ENCODE measurements at places on chromosomes 11 and 22.

GRCh38 chr11:90438069-90438468 lies 215.2 kb upstream of the CHORDC1 start:
- DNase-seq: no peak

- no peak for DNase-seq
Measured at GRCh38 chr11:95262994-95263765, 32.2 kb upstream of the SESN3 start.

DNA sequence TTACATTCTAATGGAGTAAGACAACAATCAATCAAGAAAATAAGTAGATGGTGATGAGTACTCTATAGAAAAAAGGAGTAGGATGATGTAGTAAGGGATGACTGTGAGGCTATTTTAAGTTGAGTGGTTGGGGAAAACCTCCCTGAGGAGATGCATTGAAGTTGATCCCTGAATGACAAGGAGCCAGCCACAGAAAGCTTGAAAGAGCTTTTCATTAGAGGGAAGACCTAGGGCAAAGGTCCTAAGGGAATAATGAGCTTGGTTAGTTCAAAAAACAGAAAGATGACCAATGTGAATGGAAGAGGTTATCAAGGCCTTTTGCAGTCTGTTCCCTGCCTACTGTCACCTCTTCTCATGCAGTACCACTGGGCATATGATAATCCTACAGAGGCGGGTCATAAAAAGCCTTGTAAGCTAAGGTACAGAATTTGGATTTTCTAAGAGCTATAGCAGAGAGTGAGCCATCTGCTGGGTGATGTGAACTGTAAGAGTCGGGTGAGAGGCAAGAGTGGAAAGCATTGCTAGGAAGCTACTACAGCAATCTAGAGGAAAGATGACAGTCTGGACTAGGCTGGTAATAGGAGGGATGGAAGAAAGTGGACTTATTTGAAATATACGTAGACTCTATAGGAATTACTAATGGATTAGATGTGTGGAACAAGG lies 3.1 kb downstream of the PPP2R1B start:
- no peak for DNase-seq

- no peak for DNase-seq
Measured at GRCh38 chr11:106012744-106013143, 9.3 kb downstream of the MSANTD4 start.

GRCh38 chr22:32823024-32823730 lies 21.7 kb downstream of the TIMP3 start:
- no peak for DNase-seq

- DNase-seq: no peak
Measured at GRCh38 chr11:33543823-33544222, 156.8 kb downstream of the C11orf91 start.
